ENCODE measurements at places on chromosomes 3 and 15.

- DNase-seq, result no peak
Measured at GRCh38 chr3:81164806-81165205, 596.6 kb downstream of the GBE1 start.

- DNase-seq, result peak; percentile 89
Measured at GRCh38 chr15:42511007-42511391, 15.6 kb downstream of the SNAP23 start.

- no peak for DNase-seq
Measured at GRCh38 chr3:8942746-8943488, 20.4 kb downstream of the RAD18 start.

DNA sequence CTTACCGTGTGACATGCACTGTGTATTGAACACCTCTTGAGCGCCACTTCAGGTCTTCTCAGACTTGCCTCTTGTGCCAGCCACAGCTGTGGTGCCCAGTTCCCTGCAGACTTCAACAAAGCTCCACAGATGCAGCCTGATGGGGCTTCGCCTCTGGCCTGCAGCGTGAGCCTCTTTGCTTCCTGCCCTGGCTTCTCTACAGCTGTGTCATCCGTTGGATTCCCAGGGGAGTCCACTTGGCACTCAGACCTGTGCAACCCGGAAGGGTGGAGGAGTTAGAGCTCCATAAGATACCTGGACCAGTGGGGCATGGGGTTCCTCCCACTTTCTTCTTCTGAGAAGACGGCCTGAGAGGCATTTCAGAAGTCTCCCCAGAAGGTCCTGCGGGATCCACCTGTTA, 57.7 kb upstream of the BNIP2 start:
- DNase-seq, result no peak

DNA sequence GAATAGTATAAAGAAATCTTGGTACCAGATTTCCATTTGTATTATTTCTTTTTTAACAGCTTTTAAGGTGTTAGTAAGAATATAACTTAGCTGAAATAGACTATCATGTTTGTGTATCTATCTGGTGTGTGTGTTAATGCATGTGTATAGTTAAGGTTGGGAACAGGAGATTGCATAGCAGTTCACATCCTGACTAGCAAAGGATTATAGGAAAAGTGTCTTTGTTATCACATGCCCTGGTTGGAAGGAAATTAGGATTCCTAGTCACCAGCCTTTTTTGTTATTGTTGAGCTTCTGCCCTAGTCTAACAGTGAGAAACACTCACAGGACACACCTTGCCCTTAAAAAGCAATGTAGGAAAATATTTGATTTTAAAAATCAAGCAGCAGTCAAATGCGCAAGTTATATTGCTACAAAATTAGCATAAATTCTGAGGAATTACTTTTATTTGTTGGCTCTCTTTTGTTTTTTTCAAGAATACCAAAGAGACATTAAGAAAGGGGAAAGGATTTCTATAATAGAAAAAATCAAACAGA, 58.2 kb downstream of the SETD5 start:
- no peak for DNase-seq

DNA sequence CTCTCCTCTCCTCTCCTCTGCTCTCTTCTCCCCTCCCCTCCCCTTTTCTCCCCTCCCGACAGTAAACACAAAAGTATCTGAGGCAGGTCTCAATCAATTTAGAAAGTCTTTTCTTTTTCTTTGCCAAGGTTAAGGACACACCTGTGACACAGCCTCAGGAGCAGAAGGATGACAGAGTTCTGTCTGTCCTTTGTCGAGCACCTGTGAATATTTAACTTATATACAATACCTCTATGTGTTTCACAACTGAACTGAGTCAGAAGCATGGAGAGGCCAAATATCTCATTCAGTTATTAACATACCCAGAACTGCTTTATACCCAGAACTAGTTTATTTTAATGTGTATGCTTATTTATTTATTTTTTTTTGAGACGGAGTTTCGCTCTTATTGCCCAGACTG, 81.1 kb upstream of the ROBO1 start:
- no peak for DNase-seq

DNA sequence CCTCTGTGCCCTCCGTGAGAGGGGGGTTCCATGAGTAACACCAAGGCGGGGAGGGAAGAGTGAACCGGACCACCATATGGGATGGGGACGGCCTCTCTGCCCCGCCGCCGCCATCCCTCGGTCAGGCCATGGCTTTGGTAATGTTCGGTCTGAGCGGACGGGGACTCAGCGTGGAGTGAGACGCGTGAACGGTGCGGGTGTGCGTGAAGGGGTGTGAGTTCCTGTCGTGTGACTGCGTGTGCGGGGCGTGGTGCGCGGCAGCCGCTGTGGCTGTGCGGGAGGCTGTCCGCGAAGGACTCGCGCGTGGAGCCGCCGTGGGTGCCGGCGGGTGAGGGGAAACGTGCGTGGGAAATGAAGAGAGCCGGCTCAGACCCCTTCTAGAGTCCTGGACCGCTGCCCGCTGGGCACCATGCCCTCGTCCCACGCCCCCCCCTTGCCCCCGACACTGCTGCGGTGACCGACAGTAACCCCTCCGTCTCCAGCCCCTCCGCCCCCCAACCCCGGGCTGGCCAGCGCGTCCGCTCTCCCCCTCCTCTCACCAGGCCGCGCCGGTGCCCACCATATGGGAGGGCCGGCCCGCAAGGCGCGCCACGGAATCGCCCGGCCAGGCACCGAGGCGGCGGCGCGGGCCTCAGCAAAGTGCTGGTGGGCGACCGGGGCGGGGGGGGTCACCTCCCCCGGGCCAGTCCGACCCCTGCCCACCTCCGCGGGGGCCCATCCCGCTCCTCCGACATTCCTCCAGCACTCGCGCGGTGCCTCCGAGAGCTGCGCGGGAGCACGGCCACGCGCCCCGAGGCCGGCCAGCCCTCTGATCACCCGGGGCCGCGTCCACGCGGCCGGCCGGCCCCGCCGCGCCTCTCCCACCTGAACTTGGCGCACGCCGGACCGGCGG, 589 bp downstream of the KLF15 start:
- DNase-seq, result no peak

GRCh38 chr3:56928379-56929068, 126.8 kb upstream of the ARHGEF3 start:
- DNase-seq, result peak; percentile 55

GRCh38 chr15:84010246-84010645, 225.3 kb upstream of the GOLGA6L4 start:
- no peak for DNase-seq

GRCh38 chr3:123520656-123521055, 64.2 kb downstream of the HACD2 start:
- DNase-seq, result no peak

DNA sequence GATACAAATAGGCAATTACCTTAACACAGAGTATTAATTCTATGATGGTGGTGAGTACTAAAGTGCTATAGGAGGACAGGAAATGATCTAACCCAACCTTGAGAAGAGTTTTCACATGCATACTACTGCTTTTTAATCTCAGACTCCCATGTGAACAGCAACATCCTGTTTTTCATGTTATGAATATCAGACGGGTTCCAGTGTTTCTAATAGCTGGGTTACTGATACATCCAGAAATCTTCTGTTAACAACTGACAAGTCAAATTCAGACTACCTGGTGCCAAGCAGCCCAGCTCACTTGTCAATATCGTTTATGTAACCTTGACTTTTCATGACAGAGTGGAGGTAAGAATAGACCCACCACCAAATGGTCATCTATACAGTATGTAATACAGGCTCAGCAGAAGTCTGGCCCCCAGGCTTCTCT, 220.2 kb upstream of the COL8A1 start:
- no peak for DNase-seq

GRCh38 chr3:128870347-128870746, 9.1 kb upstream of the ACAD9 start:
- DNase-seq, result no peak

DNA sequence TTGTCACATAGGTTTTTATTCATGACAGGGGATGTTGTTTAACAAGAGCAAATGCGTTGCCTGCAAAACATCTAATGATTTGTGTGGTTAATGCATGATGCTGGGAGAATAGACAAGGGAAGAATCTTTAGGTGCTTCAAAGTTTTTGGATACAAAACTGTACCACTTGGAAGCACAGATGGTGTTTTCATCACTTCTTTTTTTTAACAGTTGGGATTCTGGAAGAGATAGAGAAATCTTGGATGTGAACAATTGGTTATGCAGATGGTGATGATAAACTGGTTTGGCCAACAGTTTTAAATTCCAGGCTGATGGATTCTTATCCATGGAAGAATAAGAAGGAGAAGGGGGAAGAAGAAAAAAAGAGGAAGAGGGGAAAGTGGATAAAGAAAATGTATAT, 379.4 kb downstream of the KCNH8 start:
- DNase-seq, result no peak

- no peak for DNase-seq
Measured at GRCh38 chr15:54208786-54209185, 230.5 kb downstream of the UNC13C start.

DNA sequence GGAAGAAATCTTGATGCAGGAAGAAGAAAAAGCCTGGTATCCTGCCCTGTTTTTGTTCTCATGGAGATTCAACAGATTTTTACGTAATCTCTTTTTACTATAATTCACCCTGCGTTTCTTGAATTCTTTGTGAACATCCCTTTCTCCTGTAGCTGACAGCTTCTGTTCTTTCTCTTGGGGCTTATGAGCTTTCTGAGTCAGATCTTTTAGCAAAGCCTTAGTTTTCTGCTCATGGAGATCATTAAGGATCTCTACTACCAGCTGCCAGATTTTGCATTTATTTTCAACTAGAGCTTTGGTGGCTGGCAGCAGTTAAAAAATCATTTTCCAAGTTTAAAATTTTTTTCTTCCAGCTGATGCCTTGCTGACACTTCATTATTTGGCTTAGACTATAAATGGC, 51.6 kb downstream of the MOBP start:
- DNase-seq, result peak; percentile 54

DNA sequence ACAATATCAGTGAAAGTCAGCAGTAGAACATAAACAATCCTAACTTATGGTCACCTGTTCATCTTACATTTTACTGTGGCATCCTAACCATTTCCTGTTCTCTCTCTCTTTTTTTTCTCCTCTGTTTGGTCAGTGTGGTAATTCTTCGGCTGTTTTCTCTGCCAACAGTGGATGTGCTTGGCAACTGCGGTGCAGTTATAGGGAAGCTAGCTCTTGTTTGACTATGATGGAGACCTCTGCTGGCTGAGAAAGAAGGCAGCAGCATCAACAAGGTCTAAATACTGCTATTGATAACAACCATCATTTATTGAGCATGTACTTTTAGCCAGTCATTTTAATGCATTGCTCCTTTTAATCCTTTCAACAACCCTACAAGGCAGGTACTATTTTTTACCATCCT, 723 bp upstream of the DRD3 start:
- peak; percentile 63 for DNase-seq

- DNase-seq, result peak; percentile 42
Measured at GRCh38 chr3:178342111-178342510, 194.1 kb upstream of the KCNMB2 start.

DNA sequence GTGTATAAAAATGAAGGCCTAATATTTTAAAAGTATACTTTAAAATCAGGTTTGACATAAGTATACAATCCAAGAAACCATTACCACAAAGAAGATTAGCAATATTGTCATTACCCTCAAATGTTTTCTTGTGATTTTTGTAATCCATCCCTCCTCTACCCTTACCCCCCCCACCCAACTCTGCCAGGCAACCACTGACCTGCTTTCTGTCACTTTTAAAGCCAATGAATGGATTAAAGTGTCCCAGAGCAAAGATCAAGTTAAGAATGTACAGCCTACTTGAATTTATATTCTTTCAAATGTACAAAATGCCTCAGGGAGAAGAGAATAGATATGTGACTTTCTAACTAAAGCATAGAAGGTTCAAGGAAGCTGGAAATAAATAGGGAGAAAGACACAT, 1038.8 kb upstream of the GBE1 start:
- no peak for DNase-seq

DNA sequence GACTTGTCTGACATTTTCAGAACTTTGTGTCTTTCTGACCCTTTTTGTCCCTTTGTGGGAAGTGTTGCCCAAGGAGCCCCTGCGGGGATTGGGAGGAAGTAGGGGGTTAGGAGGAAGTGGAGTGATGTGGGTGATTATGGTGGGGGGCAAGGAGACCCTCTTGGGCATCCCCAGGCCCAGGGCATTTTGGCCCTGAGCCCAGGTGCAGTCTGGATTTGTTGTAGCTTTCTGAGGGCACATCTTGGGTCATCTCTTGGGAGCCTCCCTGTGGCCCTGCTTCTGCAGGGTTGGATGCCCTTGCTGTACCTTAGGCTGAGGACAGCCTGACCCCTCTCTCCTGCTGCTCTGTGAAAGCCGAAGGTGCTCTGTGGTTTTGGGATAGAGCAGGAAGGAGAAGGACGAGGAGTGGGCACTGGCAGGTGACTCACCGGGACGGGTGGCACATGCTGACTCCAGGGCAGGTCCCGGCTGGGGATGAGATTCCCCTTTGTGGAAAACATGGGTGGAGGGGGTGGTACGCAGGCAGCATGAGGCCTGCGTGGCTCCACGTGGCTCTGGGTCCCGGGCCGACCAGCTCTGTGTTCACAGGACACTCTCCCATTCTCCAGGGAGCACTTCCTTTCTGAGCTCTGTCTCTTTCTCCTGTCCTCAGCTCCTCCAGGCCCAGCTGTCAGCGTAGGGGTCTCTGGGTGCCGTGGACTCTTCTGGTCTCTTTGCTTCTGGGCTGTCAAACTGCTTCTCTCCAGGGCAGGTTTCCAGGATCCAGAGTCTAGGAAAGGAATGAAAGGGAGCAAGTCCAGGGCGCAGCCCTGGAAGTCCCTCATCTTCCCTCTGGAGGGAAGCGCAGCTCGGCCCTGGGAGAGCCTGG, 11.8 kb downstream of the CD276 start:
- no peak for DNase-seq

- DNase-seq, result no peak
Measured at GRCh38 chr3:24507776-24508422, 13.2 kb upstream of the THRB start.

DNA sequence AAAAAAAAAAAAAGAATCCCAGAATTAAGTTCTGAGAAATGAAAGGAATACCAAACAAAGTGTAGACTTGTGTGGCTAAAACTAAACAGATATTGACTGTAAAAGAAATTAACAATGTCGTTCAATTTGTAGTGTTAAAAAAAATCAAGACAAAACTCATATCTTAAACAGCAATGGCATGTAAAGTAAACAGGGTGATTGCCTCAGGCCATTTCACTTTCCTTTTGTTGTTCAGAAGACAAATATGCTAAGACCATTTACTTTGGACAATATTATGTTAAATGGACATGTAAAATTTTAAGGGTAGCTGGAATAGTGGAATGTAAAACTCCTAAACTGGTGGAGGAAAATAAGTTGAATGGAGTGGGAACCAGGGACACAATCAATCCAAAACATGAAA, 139.1 kb downstream of the RTP4 start:
- no peak for DNase-seq

- peak; percentile 77 for DNase-seq
Measured at GRCh38 chr3:71247221-71247957, 336.1 kb downstream of the FOXP1 start.

- no peak for DNase-seq
Measured at GRCh38 chr15:71538181-71538580, 272.2 kb upstream of the NR2E3 start.

GRCh38 chr3:175713268-175713667, 854.1 kb downstream of the NAALADL2 start:
- peak; percentile 28 for DNase-seq

GRCh38 chr3:126656371-126657134, 1.6 kb upstream of the TXNRD3 start:
- no peak for DNase-seq

All from fibroblast of the aortic adventitia (primary cell).